ENCODE measurements at places on chromosomes 5 and 9.

DNA sequence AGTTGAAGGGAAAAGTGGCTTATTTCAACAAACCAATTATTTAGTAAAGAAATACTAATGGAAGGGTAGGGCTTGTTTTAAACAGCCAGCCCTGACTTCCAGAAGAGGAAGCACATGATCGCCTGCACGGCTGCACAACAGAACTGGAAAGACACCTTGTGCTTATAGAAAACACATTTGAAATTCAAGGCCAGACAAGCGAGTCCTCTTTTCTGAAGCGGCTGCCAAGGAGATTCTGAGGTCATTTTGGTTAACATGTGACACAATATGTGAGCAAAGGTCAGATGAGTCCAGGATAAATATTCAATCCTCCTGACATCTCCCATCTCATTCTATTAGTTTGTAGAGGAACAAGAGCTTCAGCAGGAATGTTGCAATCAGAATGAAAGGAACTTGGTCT is 461.4 kb upstream of the ST8SIA4 start:
- DNase-seq, result no peak

GRCh38 chr5:134122530-134122929 is 8.0 kb downstream of the TCF7 start:
- no peak for DNase-seq

GRCh38 chr5:73454379-73455036 is 5.9 kb upstream of the FOXD1 start:
- DNase-seq, result peak; percentile 58

GRCh38 chr9:89958086-89958485 is 353.3 kb downstream of the GADD45G start:
- DNase-seq, result no peak

- no peak for DNase-seq
Observed at GRCh38 chr5:150614661-150615060, 25.8 kb upstream of the SYNPO start.

DNA sequence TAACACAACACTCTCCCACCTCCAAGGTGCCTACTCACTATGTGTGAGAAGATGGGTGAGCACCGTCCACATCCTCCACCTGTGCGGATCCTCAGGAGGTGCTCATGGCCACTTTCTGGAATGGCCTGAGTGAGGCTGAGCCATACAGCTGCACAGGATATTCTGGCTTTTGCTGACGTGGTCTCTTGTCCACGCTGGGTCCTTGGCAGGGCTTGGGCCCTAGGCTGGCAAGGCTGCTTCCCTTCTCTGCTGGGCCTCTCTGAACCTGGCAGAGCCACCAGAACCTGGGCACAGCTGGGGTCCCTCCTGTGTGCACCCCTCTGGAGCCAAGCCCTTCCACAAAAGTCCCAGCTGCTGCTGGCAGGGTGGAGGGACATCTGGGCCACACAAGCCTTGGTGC is 56.4 kb upstream of the IER5L start:
- no peak for DNase-seq

GRCh38 chr9:104984121-104984520 is 56.2 kb upstream of the ABCA1 start:
- no peak for DNase-seq

DNA sequence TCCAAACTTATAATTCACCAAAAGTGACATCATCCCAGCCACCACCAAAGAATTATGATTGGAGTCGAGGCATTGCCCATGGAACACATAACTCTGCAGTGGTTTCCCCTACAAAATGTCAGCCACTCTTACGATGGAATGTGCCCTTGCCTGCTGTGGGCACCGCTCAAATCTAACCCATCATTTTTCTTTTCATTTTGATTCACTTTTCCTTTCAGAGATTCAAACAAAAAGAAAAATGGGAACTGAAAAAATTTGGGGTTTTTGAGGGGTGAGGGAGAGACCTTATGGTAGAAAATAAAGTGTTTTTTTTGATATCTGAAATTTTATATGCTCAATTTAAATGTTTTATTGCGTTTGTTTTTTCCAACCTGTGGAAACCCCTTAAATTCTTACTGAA is 28.1 kb downstream of the SMARCA2 start:
- no peak for DNase-seq

DNA sequence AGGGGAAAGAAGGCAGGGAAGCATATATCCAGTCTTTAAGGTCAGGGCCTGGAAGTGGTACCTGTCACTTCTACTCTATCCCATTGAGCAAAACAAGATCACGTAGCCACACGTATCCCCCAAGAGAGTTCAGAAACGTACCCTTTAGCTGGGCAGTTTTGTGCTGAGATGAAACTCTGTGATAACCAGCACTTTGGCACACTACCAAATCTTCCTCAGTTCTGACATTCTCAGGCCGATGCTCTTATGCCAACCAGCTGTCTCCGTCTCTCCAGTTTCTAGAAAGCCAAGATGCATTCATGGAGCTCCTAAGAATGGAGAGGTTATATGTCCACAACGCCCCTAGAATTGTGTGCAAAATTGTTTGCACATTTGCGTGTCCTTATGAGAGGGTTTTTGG is 176.6 kb upstream of the MSX2 start:
- DNase-seq, result no peak

GRCh38 chr9:109872901-109873300 is 92.9 kb downstream of the PALM2AKAP2 start:
- DNase-seq, result no peak

- peak; percentile 88 for DNase-seq
Observed at GRCh38 chr5:174231956-174232487, 186.5 kb downstream of the NSG2 start.

GRCh38 chr5:65816729-65817128 is 94.7 kb downstream of the NLN start:
- DNase-seq, result no peak

DNA sequence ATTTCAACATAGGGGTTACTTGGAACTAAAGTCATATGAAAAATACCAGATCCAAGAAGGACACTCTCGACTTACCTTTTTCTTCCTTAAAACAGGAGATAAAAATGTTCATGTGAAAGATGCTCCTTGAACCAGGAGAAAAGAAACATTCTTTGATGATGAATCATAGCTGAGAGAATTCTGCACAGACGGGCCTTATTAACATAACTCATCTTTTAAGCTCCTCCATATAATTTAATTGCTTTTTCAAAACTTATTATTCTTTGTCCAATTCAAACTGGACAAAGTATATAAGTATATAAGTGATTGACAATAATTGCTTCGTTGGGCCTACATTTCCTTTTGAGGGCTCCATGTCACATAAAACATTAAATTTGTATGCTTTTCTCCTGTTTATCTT is 945.2 kb upstream of the C9orf72 start:
- DNase-seq, result no peak

DNA sequence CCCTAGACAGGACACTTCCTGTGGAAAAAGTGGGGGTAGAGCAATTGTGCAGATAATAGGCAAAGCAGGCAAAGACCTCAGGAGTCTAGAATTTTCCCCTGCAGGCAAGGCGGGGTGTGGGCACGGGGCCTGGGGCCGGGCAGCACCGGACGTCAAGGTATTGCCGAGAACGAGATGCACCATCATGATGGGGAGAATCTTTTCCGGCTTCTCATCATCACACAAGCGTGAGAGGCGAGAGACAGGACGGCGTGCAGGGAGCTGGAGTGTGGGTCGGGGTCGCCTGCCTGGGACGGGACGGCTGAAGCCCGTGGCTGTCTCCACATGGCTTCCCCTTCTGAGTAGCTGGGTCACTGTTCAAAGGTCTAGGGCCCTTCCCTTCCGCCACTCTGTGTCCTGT is 44.5 kb downstream of the OLFM1 start:
- DNase-seq, result no peak

DNA sequence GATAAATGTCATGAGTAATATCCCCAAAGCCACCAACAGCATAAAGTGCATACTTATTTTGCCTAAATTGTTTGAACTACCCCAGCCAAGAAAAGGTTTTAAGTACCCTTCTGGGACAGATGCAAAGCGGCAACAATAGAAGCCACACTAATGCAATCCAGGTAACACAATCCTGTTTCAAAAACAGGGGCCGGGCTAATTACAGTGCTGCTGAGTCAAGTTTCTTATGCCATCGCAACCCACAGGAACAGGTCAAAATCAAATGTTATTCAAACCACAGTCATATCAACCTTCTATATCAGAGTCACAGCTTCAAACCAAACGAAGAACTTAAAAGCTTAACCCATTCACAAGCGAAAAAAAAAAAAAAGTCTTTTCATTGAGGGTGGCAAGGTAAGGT is 28.3 kb downstream of the EBF1 start:
- no peak for DNase-seq

- DNase-seq, result peak; percentile 22
Observed at GRCh38 chr9:101727612-101728524, 10.6 kb downstream of the GRIN3A start.

GRCh38 chr9:8648271-8648845 is 848.8 kb upstream of the DMAC1 start:
- no peak for DNase-seq

DNA sequence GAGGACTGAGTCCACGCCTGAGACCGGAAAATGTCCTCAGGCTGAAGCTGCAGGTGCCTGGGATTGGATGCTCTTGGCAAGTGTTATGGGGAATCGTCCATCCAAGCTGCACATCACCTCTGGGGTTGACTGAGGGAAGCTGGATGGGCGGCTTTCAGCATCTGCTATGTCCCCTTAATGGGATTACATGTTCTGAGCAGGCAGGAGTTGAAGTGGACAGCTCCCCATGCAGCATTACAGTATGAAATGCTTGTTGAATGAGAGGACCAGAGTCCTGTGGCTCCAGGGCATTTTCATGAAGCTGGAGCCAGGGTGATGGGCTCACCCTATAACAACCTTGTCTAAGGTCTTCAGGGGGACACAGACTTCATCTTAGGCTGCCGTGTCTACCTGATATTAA is 270.9 kb downstream of the HSPA4 start:
- DNase-seq, result peak; percentile 6

DNA sequence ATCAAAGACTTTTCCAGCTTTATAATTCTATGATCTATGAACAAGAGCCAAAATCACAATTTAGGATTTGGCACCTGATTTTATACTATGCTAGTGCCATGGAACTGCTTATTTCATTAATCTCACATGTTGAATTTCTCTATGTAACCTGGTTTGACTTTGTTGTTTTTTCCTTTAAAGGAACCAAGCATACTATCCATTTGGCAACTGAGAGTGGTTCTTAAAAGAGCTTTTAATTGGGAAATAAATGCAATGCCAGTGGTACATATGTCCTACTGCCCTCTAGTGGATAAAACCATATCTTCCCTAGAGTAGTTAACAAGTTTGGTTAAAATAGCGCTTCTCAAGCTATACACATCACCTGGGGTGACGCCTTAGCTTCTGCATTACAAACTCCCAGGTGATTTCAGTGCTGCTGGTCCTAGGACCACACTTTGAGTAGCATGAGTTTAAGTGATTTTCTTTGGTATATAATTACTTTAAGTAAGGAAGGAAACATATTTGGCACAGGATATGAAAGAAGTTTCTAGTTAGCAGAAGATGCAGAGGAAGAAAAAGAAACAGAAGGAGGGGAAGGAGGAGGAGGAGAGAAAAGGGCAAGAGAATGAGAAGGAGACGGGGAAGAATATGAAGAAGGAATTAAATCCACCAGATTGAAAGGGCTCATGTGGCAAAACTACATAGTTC is 56.8 kb downstream of the FGF10 start:
- peak; percentile 41 for DNase-seq

- no peak for DNase-seq
Observed at GRCh38 chr5:68965926-68966325, 127.9 kb upstream of the SLC30A5 start.

DNA sequence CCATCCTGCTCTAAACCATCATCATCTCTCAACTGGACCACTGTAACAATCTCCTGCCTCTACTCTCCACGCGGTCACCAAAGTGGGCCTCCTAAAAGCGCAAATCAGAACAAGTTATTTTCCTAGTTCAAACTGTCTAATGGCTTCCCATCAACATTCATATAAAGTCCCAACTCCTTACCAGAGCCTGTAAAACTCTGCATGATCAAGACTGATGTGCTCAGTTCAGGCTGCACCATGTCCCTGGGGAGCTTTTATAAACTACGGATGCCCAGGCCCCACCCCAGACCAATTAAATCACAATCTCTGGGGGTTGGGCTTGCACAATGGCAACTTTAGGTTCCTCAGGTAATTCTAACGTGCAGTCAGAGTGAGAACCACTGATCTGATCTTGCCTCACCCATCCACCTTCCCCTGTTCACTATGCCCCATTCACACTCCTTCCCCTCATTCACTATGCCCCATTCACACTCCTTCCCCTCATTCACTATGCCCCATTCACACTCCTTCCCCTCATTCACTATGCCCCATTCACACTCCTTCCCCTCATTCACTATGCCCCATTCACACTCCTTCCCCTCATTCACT is 129.2 kb downstream of the DCP2 start:
- DNase-seq, result no peak

All from EH (cell line).